ENCODE measurements at places on chromosomes 11 and 22.

DNA sequence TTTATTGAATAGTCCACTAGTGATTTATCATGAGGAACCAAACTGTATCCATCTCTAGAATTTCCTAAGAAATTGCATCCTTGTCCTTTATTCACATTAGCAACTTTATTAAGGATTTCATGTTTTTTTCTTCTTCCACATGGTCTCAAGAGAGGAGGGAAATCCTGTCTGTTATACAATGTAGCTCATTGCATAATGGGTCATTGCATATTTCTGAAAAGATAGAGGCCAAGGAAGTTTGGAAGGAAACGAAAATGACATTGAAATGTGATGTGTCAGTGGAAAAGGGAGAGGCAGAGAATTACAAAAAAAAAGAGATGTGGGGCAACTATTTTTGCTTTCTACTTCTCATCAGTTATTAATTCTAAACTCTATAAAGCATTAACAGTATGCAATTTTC lies 353.1 kb downstream of the METTL15 start:
- no peak for DNase-seq

DNA sequence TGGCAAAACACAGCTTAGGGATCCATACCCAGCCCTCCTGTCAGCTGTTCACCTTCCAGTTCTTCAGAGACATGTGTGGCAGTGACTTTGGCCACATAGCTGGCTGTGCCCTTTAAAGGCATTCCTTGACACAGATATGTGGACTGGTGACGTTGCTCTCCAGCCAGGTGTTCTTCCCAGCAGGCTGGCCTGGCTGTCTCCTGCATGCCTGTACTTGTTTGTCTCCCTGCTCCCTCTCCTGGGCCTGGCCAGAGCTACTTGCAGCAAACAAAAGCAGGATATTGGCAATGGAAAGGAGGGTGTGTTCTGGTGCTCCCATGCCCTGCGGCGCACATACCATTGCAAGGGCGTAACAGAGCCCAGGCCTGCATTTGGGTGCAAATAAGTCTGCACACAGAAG lies 38.3 kb downstream of the PIK3IP1 start:
- DNase-seq = no peak

- no peak for DNase-seq
Observed at GRCh38 chr11:117874253-117874909, 2.1 kb downstream of the FXYD6 start.

GRCh38 chr11:44147751-44148150 lies 52.3 kb downstream of the EXT2 start:
- DNase-seq = no peak

GRCh38 chr11:7515447-7515886 lies 1.7 kb downstream of the PPFIBP2 start:
- no peak for DNase-seq

DNA sequence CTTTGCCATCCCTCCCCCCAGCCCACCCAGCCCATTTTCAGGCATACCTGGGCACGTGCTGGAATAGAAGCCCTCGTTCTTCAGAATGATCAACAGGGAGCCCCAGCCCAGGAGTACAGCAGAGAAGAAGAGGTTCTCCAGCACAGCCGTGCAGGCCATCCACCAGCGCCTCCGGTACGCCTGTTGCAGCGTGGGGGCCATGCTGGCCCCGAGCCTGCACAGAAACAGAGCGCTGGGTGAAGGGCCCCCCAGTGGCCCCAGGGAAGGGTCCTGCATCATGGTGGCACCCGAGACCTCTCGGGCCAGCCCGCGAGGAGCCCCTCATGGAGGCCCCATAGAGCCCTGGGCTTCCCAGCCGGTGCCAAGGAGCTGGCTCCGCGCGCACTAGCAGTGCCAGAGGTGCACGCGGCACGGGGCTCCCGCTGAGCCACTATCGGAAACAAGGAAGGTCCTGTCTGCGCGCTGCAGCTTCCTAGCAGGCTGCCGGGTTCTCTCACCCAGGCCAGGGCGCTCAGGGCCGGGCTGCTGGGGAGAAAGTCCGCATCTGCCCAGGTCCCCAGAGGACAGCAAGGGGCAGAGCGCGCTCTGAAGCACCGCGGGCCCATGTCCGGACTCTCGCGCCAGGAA lies 1.5 kb downstream of the SLC43A1 start:
- DNase-seq = no peak

DNA sequence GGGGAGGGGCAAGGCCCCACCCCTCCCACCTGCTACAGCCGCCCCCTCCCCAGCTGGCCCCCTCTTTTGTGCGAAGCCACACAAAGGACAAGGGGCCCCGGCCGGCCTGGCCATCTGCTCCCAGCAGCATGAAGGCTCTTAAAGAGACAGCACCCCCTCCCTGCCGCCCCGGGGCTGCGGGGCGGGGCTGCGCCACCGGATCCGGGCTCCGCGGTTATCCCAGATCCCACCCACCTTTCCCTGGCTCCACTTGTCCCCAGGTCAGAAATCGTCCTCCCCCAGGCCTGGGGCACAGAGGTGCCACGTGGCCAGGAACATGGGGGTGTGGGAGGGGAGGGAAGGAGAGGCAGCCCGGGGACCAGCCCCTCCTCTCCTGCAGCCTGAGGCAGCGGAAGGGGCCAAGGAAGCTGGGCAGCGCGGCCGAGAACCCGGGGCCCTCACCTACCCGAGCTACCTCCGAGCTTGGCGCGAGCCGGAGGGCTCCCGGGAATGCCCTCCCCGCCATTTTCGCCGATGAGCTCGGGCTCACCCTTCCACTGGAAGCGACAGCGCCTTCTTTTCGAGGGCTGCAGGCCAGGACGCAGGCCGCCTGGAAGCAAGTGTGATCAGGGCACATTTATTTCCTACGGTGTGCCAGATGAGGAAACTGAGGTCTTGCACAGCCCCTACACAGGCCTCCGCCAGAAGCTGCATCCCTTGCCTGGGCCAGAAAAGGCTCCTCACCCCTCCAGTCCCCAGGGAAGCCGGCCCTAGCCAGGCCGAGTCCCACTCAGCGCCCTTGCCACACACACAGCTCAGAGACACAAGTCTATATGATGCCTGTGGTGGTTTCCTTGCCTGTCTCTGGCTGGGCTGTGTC lies 2.5 kb upstream of the RCOR2 start:
- no peak for DNase-seq

DNA sequence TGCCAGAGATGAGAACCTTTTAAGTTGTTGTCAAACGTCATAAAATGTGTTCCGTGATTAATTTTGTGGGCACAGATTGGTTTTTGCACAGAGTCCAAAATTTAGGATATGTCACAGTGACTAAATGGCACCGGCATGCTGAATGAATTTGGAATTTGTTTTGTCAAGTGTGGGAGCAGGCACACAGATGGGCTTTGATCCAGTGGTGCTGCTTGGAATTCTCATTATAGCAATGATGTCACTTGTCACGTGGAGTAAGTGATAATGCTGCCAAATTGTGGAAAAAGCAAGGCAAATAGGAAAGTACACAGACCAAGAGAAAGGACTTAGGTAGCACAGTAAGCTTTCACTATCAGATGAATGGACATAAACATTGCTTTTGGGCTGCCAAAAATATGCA lies 8.0 kb upstream of the LIN7C start:
- DNase-seq = no peak

Measured in stimulated activated CD4-positive, alpha-beta T cell treated with anti-CD3 and anti-CD28 coated beads, Interleukin-15, amount 100 ng/mL, for 1 hour (primary cell).